Natural killer cell (primary cell): ENCODE measurements at places on chromosomes 16 and 17. TPM values are rescaled to one million over a fixed set of nuclear protein-coding genes. Genes with fewer than 3 reads are reported as not detected.

DNA sequence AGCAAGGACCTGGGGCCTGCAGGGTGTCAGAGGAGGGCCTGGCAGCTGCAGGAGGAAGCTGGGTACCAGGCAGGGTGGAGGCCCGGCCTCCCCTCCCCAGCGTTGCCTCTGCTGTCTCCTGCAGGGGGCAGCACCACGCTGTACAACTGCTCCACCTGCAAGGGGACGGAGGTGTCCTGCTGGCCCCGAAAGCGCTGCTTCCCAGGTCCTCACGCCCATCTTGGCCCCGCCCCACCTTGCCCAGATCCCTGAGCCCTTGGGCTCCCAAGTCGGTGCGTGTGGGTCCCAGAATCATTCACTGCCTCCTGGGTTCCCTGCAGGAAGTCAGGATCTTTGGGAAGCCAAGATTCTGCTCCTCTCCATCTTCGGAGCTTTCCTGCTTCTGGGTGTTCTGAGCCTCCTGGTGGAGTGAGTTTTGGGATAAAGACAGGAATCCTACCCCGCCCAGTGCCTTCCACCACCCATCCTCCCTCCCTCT lies 1.2 kb downstream of the TMEM95 start:
- peak; percentile 91 for DNase-seq

DNA sequence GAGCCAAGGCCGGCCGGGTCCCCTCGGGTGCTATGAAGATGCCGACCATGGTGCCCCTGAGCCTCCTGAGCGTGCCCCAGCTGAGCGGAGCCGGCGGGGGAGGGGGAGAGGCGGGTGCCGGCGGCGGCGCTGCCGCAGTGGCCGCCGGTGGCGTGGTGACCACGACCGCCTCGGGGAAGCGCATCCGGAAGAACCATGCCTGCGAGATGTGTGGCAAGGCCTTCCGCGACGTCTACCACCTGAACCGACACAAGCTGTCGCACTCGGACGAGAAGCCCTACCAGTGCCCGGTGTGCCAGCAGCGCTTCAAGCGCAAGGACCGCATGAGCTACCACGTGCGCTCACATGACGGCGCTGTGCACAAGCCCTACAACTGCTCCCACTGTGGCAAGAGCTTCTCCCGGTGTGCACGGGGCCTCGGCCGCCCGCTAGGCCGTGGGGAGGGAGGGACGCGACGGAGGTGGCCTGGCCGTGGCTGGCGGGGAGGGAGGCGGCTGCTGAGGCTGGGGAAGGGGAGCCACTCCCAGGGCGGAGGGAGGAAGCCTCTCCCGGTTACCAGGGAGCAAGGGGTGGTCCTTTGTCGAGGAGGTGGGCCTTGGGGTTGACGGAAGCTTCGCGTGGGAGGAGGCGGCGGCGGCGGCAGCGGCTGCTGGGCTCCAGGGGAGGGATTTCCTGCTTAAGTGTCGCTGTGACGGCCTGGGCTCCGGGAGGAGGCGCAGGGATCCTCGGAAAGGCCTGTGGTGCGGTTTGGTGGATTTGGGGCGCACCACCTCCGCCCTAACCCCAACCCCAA lies 1.3 kb downstream of the MAZ start:
- peak; percentile 96 for DNase-seq

GRCh38 chr17:61309362-61310256 lies 90.0 kb upstream of the TBX2 start:
- no peak for DNase-seq

DNA sequence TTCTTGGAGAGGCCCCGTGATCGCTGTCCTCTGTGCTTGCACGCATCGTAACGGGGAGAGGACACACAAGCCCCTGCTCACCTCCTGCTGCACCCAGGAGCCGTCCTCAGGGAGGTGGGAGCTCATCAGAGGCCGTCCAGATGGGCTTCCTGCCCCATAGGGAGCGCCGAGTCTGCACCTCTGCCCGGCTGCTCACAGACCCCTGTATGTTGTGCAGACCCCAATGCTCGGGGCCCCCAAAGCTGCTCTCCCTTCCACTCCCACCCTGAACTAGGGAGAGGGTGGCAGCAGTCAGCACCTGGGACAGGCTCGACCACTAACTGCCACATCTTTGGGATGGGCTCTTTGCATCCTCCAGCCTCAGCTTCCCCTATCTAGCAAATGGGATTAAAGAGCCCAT lies 4.4 kb upstream of the ZNF469 start:
- no peak for DNase-seq

DNA sequence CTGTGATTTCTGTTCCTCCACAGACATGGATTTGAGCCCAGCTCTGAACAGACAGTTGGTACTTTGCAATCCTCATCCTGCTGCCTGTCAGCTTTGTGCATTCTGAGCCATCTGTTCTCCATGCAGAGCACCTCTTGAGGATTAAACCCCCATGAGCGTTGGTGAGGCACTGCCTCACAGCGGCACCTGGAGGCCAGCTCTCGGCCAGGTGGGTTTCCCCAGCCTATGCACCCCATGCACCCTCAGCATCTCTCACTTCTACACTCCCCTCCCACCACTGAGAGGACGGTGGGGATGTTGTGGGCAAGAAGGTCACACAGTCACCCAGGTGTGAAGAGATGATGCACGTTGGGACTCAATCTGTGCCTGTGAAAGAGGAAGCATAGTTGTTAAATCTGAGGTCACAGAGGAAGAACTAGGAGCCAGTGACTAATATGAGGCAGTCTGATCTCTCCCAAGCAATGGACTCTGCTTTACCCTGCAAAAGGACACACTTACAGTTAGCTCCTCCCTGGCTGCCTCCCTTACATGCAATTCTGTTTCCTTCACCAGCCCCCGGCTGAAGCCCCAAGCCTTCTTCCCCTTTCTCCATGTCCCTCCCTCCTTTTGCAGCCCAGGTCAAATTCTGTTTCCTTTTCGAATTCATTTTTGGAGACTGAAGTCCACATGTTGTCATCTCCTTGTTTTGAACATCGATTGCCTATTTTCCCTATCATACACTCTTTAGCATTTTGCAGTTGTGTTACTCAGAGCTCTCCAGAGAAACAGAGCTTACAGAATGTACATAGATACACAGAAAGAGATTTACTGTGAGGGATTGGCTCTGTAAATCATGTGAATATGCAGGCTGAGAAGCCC lies 58.5 kb downstream of the HS3ST3B1 start:
- DNase-seq: peak; percentile 72

DNA sequence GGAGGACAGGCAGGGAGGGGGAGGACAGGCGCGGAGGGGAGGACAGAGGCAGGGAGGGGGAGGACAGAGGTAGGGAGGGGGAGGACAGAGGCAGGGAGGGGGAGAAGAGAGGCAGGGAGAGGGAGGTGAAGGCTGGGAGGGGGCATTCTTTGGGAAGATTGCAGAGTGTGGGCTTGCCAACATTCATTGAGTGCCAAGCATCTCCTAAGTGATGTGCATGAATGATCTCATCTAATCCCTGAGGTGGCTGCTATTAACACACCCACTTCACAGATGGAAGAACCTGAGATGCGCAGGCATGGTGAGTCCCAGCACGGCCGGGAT lies 58.3 kb downstream of the NT5M start:
- DNase-seq: no peak

GRCh38 chr16:3938471-3938842 lies 57.9 kb upstream of the CREBBP start:
- DNase-seq: no peak

TBC1D3G gene
- not detected for total RNA-seq

SP6 gene
- not detected for total RNA-seq
